ENCODE measurements at places on chromosomes 12 and 14.

GRCh38 chr14:94706133-94706532, 63.8 kb downstream of the GSC start:
- no peak for DNase-seq

- no peak for DNase-seq
These were observed 53.4 kb upstream of the DLK1 start for GRCh38 chr14:100673085-100673806.

DNA sequence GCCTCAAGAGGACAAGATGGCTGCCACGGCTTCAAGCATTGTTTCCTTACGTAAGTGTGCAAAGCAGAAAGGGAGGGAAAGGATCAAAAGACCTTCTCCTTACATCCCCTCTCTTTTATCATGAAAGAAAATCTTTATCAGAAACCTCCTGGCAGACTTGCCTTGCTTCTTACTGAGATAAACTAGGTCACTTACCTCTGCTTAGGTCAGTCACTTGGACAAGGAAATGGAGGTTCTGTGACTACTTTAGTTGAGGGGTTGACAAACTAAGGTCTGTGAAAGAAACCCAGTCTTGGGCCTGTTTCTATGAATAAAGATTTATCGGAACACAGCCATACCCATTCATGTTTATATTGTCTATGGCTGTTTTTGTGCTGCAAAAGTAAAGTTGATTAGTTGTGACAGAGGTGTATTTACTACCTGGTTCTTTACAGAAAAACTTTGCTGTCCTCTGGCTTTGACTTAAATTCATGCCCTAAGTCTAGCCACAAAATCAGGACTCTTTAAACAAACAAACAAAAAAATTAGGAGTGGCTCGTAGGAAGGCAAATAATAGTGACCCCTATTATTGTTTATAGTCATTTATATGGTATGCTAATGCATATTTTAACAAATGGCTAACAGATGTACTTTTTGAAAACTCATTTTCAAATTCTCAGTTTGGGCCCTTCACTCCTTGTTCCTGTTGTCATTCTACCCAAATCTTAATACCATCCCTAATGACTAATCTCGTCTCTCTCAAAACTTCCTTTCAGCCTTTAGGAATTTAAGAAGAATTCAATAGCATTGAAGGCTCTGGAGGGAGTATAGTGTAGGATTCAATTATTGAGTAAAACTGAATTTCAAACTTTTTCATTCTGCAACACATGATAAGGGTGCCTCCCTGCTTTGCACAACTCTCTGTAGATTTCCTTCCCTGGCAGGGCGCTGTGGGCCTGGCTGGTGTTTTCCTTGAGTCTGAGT, 42.0 kb upstream of the ATP2B1 start:
- DNase-seq: no peak

GRCh38 chr12:114045349-114045748, 79.2 kb upstream of the RBM19 start:
- DNase-seq: no peak

- no peak for DNase-seq
These were observed 218.1 kb downstream of the MON2 start for GRCh38 chr12:62684570-62685295.

- DNase-seq: no peak
These were observed 196.9 kb downstream of the ALG10 start for GRCh38 chr12:34219046-34219770.
